ENCODE measurements at places on chromosomes 6 and 20.

- DNase-seq: no peak
Measured at GRCh38 chr20:17825252-17825959, 125.6 kb downstream of the BANF2 start.

DNA sequence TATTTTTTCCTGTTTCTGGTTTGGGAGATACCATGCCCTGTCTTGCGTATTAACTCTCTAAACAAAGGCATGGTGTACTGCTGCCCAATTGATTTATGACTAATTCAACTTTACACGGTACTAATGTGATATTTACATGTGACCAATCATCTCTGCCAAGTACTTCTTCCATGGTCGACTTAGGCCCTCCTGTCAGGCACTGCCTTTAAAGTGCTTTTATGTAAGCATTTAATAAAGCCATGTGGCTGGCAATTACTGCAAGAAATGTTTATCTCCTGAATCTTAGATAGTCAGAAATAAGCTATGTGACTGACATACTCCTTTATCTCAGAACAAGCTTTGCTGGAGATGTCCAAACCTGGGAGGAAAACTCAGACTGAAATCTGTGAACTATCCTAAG is 323.4 kb downstream of the BTBD3 start:
- no peak for DNase-seq

- no peak for DNase-seq
Measured at GRCh38 chr6:36594816-36595643, 868 bp downstream of the SRSF3 start.

DNA sequence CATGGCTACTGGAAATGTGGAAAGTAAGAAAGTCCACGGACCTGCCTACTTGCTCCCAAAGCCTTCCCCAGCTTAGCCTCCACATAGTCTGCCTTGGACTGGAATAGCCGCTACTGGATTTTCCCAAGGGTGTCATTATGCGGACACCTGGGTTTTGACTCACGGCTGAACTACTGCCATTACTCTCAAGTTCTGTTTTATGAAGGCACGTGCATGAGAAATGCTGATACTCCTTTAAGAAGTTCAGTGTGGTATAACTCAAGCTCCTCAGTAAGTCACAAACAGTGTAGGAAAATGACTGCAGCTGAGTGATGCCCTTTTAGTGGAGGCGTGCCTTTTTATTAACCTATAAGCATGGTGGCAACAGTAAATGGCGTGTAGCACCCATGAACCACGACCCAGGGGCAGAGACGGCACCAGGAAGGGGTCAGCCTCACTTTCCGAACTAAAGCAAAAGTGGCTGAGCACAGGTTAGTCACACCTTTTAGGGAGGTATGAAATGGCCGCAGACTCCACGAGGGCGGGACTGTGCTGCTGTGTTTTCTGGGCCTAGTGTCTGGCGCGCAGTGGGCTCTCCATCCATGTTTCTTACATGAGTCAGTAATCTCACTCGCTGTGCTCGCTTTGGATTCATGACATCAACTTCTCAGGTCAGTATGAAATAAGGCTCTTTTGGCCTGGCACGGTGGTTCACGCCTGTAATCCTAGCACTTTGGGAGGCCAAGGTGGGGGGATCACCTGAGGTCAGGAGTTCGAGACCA is 23.9 kb downstream of the PSMG4 start:
- DNase-seq: no peak

DNA sequence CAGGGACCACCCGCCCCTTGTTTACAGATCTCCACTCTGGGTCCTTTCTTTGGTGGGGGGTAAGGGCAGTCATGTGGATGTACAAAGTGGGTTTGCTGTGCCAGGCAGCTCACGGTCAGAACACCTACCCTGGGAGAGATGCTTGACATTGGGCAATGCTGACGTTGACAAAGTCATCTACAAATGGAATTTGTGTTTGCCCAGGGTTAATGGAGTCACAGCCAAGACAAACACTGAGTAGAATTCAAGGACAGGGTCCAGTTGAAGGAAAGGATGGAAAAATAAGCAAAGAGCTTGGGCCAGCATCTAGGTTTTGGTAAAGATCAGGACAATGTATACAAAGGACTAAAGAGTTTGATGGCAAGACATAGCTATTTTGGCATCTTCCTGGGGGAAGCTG is 54.7 kb downstream of the MOCS1 start:
- no peak for DNase-seq

- DNase-seq: no peak
Measured at GRCh38 chr6:169991913-169992312, 240.5 kb downstream of the ERMARD start.

DNA sequence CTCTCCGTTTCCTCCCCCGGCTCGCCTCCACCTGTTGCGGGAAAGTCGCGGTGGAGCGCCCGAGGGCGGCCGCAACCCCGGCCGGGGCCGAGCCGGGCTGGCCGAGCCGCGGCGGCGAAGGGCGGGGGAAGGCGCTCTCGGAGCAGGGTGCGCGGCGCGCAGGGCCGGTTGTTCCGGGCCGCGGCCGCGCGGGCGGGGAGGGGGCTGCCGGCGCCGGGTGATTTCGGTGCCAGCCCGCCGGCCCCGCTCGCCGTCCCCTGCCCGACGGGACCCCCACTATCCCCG is 235 bp downstream of the MAP7 start:
- no peak for DNase-seq

DNA sequence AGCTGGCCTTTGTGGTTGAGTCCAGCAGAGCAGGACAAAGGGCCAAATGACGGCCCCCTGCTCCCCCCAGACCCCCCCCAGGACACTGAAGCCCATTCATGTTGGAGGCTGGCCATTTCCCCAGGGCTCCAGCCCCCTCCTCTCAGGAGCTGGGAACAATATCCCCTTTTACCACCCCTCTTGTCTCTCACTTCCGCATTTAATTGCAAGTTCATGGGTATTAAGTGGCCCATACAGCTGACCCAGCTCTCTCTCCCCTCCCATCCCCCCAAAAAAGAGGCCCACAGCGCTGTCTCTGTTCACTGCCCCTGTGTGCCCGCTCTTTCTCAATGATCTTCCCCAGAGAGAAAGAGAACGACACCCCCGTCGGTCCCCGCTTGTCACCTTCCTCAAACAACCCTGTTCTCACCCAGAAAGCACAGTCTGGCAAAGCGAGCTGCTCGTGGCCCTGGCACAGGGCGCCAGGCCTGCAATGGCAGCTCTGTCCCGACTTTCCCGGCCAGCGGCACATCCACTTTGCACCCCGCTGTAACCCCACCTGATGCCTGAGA is 30.4 kb downstream of the PREX1 start:
- no peak for DNase-seq

DNA sequence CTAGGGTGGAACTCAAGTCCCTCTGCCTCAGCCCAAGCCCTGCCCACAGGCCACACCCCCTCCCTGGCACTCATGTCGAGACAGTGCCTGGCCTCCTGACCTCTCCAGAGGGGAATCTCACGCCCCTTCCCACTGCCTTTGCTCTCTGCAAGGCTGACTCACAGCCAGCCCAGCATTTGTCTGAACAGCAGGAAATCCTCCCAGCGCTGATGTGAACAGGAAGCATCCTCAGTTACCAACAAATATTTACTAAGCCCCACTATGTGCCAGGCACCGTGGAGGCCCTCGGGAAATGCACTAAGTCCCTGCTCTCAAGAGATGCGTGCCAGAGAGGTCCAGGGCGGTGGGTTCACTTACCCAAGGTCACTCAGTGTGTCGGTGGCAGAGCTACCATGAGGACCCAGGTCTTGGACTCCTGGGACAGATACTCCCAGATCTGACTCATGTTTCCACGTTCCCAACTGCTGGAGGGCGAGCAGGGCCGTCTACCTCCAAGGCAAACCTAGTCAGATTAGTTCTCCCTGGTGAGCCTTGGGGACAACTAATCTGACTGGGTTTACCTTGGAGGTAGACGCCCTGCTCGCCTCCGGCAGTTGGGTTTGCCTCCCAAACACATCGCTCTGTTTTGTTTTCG is 7.8 kb downstream of the ADA start:
- no peak for DNase-seq

DNA sequence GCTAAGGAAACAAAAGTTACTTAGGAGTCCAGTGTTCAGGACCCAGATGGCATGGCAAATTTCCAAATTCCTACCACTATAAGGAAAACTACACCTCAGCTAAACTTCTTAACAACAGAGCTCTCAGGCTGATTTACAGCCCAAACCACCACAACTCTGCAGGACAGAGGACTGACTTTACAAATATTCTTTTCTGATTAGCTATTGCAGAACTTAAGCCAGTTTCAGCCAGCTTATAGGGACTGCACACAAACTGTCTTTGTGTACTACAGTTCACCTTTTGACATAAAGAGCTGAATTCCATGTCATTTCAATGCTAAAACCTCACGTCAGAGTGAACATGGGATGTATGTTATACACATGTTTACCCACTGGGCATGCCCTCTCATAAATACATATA is 305.4 kb downstream of the KHDRBS2 start:
- no peak for DNase-seq

DNA sequence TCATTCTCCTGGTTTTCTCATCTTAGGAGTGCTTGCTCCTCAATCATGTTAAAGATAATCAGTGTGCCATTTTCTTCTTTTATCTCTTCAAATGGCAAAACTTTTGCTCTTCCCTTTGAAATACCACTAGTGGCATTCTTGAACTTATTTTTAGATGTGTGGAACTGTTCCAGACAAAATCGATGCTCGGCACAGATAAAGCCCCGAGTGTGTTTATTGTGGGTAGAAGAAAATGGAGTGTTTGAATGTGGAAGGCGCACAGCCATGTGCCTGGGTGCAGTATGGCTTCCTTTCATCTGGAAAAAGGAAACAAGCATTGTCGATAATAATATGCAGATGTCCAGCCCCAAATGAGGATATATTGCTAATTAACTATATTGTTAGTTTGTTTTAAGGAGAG is 42.4 kb downstream of the ISM1 start:
- DNase-seq: no peak
